NCI-H1694 treated with DMSO at 0.1 percent for 48 hours (cell line): ENCODE measurements at places on chromosomes 11 and 22.

DNA sequence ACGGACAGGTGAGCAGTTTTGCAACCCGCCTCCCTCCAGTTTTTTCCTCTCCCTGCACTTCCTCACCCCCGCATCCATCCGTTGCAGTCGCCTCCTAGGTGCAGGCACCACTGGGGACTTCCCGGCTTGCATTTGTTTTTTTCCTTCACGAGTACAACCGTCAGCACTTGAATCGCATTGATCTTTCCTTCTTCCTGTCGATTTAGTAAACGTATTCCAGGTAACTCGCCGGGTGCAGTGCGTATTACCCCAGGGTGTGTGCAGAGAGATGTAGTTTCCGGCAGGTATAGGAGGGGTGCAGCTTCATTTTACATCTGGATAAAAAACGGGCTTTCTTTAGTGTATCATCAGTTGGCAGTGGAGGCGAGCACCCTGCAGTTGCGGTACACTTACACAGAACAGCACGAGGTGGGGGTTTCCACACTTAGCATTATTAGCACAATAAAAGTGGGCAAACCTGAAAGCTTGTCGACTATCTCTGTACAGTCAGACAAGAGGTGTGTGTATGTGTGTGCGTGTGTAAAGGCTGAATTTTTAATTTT lies at the start of gene SORL1-AS1:
Gene SORL1-AS1 (minus strand): TSS at position 359 of the 542 bp plus-strand sequence.
- DNase-seq, result no peak

DNA sequence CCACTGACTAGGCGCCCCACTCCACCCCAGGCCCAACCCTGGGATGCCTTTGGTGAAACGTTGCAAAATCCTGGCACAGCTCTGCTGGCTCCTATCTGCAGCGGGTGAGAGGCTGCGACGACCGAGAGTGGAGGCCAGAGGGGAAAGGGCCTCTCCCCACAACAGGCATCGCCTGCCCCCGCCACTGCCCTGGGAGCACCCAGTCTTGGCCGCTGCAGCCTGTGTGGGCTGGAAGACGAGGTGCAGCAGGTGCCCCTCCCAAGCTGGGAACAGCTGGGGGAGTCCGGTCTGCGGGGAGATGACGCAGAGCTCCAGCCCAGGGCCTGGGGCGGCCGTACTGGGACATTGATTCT lies 4.2 kb upstream of the PIM3 start:
- no peak for DNase-seq

DNA sequence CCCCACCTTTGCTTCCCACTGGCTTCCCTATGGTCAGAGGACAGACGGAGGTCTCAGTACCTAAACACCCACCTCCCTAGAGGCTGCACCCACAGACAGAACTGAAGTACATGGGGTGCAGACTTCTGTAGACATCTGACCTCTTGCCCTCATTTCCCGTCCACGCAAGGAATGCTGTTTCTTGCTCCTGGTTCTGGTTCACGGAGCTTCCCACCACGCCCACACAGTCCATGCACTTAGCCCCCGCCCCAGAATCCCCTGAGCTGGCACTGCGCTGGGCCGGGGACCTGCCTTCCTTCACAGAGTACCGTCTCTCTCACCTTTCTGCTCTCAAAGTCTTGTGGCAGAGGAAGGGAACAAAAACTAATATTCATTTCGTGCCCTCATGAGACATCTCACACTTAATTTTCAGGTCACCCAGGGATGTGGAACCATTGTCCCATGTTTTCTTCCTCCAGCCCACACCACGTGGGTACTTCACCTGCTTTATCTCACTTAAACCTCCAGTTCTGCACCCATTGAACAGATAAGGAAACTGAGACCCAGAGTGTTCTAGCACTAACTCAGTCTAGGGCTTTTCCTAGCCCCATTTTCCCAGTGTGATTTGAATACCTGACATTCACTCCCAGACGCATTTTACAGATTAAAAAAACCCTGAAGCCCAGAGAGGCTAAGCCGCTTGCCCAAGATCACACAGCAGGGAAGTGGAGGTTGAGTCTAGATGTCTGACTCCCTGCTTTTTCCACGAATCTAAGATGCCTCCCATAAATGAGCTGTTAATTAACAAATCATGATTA lies 5.7 kb downstream of the TMPRSS6 start:
- no peak for DNase-seq

DNA sequence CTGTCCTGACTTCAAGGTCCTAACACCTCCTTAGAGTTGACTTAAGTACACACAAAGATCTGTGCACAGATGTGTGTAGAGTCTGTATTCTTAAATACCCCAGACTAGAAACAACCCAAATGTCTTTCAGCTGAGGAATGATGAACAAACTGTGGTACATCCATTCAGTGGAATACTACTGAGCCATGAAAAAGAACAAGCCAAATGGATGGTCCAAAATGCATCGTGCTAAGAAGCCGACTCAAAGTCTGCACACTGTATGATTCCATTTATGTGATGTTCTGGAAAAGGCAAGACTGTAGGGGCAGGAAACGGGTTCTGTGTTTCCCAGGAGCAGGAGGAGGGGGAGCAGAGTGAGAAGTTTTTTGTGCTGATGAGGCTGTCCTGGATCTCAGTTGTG lies 56.7 kb upstream of the LINC01488 start:
- no peak for DNase-seq

DNA sequence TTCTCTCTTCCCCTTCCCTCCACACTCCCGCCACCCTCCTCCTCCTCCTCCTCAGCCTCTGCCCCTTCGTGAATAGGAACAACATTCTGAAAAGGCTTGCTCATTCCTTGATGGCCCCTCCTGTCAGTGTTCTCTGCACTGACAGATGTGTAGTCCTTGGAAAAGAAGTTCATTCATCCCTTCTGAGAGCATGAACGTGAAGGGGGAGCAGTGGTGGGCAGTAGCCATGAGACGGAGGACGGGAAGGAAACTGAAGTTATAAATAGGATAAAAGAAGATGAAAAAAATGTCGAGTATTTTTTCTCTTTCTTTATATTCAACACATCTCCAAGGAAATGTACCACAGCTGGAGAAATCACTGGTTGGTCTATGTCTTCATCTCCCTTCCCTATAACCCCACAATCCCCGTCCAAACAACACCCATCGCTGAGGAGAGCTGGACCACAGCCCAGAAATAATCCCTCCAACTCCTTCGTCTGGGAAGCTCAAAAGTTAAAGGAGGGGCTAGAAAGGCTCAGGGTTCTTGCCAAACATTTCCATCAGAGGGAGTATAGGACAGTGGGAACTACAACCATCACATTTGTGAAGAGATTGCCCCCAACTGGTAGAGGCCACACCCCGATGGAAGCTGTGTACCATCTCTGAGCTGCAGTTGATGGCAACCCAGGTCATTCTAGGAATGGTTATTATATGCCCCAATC lies 33.5 kb downstream of the ETS1 start:
- no peak for DNase-seq

DNA sequence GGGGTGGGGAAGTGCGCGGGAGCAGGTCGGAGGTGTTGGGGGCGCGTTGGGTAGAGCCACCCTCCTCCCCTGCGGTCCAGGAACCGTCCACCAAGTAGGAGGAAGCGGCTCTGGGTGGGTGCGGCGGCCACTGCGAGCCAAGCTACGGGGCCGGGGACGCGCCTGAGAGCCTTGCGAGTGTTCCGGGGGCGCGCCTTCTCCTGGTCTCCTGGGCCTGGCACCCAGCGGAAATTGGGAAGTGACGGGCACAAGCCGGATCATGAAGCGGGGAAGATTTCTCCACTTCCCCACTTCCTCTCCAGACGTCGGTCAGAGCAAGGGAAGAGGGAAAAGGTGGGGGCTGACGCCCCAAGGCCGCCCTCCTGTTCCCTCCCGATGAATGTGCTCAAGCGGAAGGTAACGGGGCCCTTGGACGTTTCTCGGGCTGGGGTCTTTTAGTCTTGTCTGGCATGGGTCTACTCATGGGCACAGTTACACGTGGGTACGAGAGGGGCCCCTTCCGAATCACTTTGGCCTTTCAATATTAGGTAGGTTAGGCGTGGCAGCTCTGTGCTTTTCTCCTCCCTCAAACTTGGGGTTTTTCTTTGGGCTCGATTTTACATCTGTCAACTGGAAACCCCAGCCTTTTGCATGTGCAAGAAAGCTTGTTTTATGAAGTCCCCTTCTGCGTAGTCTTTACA lies 865 bp downstream of the RBM14 start:
- DNase-seq, result no peak

- no peak for DNase-seq
Measured at GRCh38 chr22:50178471-50178864, 7.2 kb upstream of the TRABD start.

- DNase-seq, result no peak
Measured at GRCh38 chr11:66663741-66664296, 13.9 kb downstream of the RBM4B start.

DNA sequence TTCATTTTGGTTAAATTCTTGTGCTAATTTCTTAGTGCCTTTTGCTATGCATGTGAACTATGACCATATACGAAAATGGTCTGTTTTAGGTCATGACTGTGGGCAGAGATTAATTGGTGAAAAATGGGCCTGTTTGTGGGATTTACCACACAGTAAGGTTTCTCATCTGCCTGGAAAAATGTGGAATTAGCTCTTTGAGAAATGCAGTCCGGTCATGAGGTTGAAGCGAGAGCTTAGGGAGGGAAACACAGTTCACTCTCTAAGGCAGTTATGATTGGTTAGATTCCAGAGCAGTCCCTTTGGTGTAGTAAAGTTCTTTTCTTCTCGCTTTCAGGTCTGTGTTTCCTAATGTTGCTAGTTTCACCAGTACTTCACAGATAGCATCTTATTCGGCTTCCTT lies 1.2 kb upstream of the PDE3B start:
- DNase-seq, result no peak

GRCh38 chr11:122779047-122779629 lies 59.2 kb upstream of the CRTAM start:
- DNase-seq, result no peak

- no peak for DNase-seq
Measured at GRCh38 chr11:119684361-119685110, 44.5 kb downstream of the NECTIN1 start.

GRCh38 chr11:64720640-64721358 lies 2.2 kb downstream of the NRXN2 start:
- no peak for DNase-seq
